ENCODE measurements at places on chromosomes 4 and X. TPM values are rescaled to one million over a fixed set of nuclear protein-coding genes. Genes with fewer than 3 reads are reported as not detected.

Gene AMTN
- not detected for polyA plus RNA-seq

Gene HSFX4
- 0.15 TPM for polyA plus RNA-seq

Gene DDIT4L
- 1.5 TPM for polyA plus RNA-seq

Gene PHOX2B
- 16.7 TPM for polyA plus RNA-seq

Gene STK26
- polyA plus RNA-seq: 9.4 TPM

Gene CT45A10
- polyA plus RNA-seq: not detected

DNA sequence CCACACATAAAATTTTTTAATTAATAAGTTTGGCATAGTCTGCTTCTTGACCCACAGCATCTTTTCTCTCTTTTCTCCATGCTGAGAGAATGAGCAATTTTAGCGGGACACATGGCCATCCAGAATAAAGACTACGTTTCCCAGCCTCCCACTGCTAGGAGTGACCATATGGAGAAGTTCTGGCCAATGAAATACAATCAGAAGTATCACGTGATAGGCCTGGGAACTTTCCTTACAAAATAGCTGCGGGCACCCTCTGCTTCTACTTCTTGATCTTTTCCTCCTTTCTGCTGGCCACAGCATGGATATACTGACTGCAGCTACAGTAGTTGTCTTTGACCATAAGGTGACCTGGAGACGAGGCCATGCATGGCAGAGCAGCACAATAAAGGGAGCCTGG lies 348.0 kb downstream of the BCOR start:
- no peak for DNase-seq

DNA sequence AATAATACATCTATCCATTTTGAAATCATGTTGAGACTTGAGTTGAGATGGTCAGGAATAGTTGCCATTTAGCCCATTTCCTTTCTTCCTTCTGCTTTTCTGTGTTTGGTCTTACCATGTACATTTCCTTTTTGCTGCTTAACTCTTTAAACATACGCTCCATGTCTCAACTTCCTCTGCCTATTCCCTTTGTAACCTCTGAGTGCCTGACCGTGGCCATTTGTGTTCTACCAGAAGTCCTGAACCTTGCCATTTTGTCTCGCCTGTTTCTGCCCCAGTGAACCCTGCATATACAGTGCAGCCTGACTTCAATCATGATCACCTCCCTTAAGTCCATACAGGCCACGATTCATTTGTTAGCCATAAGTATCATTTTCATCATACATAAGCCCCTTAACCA lies 169.0 kb downstream of the RAPGEF2 start:
- DNase-seq: no peak
